Ureter (tissue), 1 donor: ENCODE measurements at places on chromosomes 16 and 17. TPM values are rescaled to one million over a fixed set of nuclear protein-coding genes. Genes with fewer than 3 reads are reported as not detected.

- no peak for DNase-seq
Measured at GRCh38 chr16:87829622-87829980, 39.7 kb downstream of the SLC7A5 start.

The TMEM204 gene
- total RNA-seq, result 32.8 TPM

GRCh38 chr17:67474081-67474661 is 97.1 kb downstream of the PITPNC1 start:
- no peak for DNase-seq

- DNase-seq, result no peak
Measured at GRCh38 chr16:81698310-81698641, 80.8 kb upstream of the PLCG2 start.

DNA sequence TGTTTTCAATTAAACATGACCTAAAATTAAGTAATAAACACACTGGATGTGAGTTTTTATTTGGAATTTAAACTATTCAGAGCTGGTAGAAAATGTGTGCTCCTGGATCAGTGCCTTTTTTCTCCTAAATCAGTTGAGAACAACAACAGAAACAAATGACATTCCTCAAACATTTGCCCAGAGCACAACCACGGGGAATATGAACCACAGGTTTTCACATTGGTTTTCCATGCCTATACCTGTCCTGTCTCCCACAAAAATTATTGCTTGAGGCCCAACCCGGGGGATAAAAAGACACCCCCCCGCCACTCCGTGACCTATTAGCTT is 6.8 kb downstream of the HSBP1 start:
- no peak for DNase-seq

DNA sequence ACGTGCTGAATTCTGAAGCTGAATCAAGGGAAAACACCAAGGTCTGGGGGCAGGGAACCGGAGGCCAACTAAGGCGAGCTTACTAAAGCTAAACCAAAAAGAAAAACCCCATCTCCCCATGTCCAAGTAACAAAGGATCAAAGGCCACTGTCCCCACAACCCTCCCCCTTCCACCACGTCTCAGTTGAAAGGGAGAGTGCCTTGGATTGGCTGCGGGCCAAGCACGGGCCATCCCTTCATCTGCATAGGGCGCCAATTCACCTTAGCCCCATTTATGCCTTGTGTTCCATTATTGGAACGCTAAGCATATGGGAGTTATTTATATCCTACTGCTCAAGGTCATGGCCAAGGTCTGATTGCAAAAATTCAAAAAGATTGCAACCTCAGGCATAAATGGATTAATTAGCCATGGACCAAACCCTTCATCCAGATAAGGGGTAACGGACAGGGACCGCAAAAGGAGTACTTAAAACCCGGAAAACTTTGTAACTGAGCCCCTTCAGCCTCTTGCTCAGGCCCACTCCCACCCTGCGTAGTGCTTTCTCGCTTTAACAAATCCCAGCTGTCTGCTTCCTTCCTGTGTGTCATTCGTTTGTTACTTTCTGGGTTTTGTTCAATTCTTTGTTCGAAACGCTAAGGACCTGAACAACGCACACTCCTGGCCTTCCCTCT is 740 bp upstream of the ATP6V0D1 start:
- peak; percentile 73 for DNase-seq

GRCh38 chr17:39144416-39144840 is 7.0 kb downstream of the PLXDC1 start:
- peak; percentile 92 for DNase-seq

The MEIOC gene
- total RNA-seq, result not detected

The RPH3AL gene
- 45.6 TPM for total RNA-seq

The CALB2 gene
- 0.89 TPM for total RNA-seq

The TMEM220 gene
- total RNA-seq, result 17.6 TPM

- DNase-seq, result no peak
Measured at GRCh38 chr17:2710803-2711607, 559 bp downstream of the CLUH start.

DNA sequence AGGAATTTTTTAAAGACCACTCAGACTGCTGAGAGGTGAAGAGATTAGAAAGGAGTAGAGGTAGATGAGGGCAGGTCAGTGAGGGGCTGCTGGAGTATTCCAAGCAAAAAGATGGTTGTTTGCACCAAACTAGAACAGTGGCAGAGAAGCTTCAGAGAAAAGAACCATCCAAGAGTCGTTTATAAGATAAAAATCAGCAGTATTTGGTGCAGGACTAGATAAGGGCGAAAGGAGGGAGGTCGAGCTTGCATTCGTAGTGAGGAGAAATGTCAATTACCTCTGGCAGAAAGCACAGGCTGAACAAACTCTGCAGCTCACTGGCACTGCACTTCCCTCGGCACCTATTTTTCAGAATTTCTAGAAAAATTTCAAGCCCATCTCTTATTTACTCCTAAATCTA is 9.6 kb downstream of the TEX2 start:
- DNase-seq, result no peak

The CRHR1 gene
- total RNA-seq, result not detected

GRCh38 chr17:77498791-77499698 is 358.3 kb downstream of the SEC14L1 start:
- DNase-seq, result peak; percentile 42

- DNase-seq, result no peak
Measured at GRCh38 chr17:27733773-27734172, 66.6 kb downstream of the NOS2 start.

- no peak for DNase-seq
Measured at GRCh38 chr16:3503523-3503922, 2.7 kb downstream of the CLUAP1 start.

- peak; percentile 79 for DNase-seq
Measured at GRCh38 chr17:82003411-82004381, 19.0 kb downstream of the CENPX start.

DNA sequence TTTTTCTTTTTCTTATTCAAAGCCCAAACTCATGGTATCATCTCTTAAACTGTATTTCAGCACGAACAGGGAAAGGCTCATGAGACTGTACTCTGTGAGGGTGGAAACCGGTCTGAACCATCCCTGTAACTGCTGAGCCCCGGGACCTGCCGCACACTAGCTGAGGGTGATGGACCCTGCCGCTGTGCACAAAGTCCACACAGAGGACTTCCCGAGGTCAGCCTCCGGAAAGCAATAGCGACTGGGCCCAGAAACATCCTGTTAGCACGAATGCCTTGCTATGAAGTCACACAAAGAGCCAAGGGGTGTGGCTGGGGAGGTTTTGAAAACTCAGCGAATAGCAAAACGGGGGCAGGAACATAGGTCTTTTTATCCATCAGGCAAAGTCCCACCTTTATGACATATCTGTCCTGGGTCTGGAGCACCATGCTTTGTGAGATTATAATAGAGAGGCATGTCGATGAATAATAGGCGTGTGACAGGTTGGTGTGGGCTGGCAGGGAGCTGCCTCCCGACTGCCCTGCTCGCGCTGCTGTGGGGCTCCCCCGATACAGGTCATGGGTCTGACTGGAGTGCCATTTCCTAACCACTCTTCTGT is 33.4 kb downstream of the CDK5R1 start:
- DNase-seq, result no peak

DNA sequence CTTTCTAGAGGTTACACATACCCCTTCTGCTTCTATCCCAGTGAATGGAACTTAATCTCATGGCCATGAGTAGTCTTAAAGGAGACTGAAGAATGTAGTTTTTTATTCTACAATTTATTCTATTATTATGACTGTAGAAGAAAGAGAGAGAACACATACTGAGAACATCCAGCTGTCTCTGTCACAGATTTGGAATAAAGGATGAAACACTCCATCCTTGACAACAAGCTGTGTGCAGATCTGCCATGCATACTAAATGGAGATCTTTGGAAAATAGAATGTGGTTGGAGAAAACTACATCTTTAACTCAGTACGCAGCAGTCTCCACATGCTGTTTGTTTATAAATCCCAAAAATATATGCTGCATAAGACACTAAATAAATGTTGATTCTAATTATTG is 54.1 kb upstream of the NUDT7 start:
- no peak for DNase-seq
